ENCODE measurements at places on chromosomes 12 and 14.

DNA sequence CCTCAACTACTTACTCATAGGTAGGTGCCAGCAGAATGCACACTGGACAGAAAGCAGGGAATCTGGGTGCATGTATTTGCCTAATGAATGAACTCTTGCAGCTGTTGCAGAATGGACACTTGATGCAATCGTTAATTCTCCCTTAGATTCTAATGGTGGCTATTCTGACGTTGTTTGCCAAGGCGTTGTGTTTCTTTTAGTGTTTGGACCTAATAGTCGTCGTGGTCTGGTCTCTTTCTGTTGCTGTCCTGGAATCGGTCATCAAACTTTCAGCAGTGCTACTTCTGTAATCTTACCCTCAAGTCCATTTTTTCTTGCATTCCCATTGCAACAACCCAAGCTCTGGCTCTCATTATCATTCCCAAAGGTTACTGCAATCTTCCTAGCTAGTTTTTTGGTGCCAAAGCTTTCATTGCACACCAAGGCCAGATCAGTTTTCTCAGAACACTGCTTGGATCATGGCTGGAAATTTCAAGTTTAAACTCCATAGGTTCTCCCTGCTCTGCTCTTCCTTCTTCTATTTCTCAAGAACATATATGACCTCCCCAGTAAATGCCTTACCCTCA is 31.3 kb downstream of the BMP4 start:
- DNase-seq, result no peak

DNA sequence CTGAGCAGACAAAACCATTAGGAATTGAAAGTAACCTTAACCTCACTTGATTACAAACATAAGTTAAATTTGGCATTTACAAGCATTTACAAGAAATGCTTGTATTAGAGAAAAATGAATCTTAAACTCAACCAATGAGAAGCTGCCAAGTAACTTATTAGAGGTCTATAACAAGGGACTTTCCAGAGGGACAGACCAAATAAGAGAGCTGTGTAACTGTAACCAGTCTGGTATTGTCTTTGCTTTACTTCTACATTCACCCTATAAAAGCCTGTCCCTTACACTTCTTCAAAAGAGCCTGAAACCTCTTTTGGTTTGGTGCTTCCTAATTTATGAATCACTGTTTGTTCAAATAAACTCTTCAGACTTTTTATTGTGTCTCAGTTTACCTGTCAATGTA is 450.0 kb upstream of the FAR2 start:
- DNase-seq, result no peak

- no peak for DNase-seq
Observed at GRCh38 chr14:106877517-106877916, 1351.1 kb downstream of the TMEM121 start.

DNA sequence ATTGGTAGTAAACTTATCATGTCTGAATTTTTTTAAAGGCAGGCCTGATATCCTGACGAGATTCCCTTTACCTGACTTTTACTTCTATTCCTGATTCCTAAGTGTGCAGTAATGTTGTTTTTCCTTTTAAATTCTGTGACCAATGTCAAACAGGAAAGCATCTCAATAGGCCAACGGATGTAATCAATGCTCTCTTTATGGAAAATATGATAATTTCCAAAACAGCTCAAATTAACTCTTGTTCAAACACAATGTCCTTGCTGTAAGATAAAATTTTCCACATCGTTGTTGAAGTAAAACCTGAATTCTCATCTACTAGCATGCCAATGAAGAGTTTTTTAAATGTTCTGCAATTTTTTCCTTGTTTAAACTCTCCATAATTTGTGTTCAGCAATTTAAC is 8.0 kb upstream of the TAS2R31 start:
- no peak for DNase-seq

- DNase-seq, result no peak
Observed at GRCh38 chr12:57096748-57097553, 8.0 kb downstream of the NAB2 start.

- DNase-seq, result no peak
Observed at GRCh38 chr12:103819312-103819711, 21.7 kb downstream of the NT5DC3 start.
